ENCODE measurements at places on chromosomes 4 and X. TPM values are rescaled to one million over a fixed set of nuclear protein-coding genes. Genes with fewer than 3 reads are reported as not detected.

Gene RHOXF1
- total RNA-seq, result not detected

Gene GNL3L
- total RNA-seq, result 58.6 TPM

Gene YTHDC1
- total RNA-seq, result 93.9 TPM

Gene TMEM31
- total RNA-seq, result 0.38 TPM
